HEK293T (cell line): ENCODE measurements at places on chromosomes 2 and 18.

DNA sequence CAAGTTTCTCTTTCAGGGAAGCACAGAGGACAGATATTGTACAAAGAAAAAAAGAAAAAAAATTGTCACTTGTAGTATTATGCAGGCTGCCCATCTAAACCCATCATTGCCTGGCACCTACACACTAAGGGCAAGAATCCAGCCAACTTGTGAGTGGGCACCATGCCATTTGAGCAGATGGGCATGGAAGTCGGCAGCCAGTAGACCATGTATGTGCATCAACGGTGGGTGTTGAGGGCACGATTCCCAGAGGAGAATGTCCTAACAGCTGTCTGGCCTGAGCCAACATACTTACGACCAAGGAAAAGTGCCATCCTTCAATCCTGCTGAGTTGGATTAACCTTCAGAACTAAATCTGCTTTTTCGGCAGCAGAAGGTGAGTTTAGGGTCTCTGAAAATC lies 63.9 kb downstream of the ARHGAP15 start:
- no peak for DNase-seq

DNA sequence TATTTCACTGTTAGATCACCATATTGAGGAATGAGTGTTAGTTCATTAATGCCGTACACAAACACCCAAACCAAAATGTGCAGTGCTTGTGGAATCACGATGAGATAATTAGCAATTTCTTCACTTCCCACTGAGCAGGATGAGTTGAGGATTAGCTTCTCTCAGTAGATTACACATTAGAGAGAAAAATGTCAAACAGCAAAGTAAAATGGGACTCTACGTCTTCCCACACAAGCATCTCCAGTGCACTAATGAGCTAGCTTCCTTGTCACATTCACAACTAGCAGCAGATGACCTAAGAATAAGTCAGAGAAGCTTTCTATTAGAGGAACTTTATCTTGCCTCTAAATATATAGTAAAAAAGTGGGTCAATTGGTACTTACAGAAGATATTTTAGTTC lies 926.9 kb downstream of the TSN start:
- DNase-seq = no peak

DNA sequence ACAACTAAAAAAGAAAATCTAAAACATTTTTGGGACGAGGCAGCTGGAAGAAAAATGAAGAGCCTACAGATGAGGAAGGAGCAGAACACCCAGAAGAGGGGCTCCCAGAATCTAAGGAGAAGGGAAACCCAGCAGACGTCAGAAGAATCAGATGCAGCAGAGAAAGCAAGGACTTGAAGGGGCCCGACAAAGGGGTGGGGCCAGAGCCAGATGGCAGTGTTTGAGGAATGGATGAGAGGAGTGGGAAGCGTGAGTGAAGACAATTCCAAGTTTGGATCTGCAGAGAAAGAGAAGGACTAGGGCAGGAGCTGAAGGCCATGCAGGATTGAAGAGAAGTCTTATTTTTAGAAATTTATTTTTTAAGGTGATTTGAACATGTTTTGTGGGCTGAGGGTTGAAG lies 19.3 kb downstream of the PTMA start:
- no peak for DNase-seq

DNA sequence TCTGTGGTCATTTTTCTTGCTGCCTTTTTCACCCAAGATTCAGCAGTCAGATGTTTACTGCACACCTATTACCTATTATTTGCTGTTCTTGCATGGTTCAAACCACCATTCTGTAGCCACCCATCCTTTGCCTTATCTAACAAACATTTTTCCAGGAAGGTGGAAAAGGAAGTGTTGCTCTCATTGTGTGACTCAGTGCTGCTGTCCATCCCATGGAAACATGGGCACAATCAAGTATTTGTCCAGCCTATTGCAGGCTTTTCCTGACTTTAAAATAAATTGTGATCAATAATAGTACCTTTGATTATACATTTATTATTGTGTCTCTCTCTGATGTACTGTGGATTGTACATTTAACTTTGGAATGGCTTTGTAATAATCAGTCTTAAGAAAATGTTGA lies 53.2 kb downstream of the USP14 start:
- no peak for DNase-seq

DNA sequence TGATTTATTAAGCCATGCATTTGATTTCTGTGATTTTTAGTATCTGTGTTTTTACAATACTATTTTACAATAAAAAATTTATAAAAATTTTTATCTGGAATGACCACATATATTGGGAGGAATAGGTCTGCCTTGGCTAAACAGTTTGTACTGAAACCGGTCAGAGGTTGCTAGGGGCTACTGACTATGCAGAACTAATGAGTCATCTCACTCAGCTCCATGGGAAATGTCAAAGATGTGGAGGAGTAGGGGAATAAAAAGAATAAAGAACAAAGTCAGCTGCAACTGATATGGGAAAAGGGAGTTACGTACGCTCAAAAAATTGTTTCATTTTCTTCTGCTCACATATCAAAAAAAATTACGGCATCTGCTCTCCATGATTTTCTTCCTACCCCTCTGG lies 8.6 kb upstream of the TMEM163 start:
- no peak for DNase-seq

DNA sequence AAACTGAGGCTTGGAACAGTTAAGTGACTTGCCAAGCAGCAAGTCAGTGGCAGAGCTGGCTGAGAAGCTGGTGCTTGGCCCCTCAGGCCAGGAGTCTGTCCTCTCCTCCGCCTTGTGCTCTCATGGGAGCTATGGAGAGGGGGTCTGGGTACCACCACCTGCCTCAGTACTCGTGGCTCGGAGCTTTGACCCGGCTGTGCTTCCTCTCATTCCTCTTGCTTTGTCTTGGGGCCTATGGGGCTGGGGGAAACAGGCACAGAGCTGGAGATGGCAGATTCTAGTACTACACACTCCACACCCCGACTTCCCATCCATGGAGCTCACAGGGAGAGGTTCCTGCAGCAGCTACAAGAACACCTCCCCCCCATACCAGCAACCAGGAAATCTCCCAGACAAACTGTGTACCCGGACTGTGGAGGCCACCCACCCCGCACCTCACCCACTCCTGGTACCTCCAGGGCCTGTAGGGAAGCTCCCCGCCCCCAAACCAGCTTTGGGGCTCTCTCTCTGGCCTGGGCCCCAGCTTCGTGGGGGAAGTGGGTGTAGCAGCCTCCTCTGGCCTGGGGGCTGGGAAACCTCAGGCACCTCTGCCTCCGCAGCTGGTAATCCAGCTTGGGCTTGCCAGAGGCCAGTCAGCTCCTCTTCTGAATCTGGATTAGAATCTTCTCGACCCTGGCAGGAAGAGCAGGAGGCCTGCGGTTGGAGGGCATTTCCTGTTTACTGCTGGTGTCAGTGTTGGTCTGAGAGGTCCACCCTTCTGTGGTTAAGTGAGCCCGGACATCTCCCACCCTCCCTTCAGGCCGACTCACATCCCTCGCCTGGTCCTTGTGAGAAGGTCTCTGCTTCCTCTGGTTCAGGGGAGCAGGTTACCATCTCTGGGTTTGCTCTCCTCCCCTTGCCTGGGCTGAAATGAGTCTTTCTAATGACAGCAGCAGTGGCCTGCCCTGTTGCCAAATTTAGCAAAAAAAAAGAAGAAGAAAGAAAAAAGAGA lies 22.3 kb upstream of the RHOB start:
- no peak for DNase-seq

DNA sequence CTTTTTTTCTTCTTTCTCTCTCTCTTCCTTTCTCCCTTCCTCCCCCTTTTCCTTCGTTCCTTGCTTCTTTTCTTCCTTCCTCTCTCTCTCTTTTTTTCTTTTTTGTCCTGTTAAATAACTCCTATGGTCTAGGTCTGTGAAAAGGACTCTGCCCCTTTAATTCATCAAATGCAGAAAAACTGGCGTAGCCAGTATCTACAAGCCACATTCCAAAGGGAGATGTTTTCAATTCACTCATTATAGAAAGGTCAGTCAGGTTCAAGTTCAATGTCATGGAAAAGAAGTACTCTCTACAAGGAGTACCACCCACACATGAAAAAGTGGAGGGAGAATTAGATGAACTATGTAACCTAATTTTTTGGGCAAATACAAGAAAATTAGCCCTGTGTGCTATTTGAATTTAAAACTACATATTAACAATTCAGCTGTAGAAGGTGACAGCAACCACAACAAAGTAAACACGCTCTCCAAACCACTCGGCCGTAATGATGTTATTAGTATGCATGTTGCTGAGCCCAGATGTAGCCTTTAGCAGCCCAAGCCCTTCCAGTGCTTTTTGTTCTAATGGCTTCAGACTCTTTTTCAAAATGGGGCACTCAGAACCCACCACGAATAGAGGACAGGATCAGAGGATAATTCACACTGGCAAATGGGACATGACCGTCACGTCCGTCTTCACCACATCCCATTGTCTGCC lies 735.4 kb upstream of the FANCL start:
- no peak for DNase-seq

DNA sequence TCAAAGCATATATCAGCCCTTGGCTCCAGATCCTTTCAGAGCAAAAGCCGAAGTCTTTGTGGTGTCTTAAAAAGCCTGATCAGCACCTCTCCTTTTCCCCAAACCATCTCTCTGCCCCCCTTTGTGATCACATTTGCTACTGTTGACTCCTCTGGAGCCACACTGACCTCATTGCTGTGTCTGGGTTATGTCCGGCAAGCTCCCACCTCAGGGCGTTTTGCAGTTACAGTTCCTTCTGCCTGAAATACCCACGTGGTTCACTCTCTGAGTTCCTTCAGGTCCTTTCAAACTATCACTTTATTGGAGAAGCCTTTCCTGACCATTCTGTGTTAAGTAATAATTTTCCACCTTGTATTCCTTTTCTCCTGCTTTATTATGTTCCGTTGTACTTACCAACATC lies 11.8 kb downstream of the C2orf69 start:
- no peak for DNase-seq

- no peak for DNase-seq
These were observed 928.3 kb upstream of the NRXN1 start for GRCh38 chr2:51960281-51960680.

GRCh38 chr18:58850786-58851469 lies 13.7 kb upstream of the ZNF532 start:
- DNase-seq = no peak

- DNase-seq = no peak
These were observed 718.8 kb downstream of the DPP10 start for GRCh38 chr2:115161081-115161770.

- no peak for DNase-seq
These were observed 1072.4 kb downstream of the RPIA start for GRCh38 chr2:89763581-89764485.

DNA sequence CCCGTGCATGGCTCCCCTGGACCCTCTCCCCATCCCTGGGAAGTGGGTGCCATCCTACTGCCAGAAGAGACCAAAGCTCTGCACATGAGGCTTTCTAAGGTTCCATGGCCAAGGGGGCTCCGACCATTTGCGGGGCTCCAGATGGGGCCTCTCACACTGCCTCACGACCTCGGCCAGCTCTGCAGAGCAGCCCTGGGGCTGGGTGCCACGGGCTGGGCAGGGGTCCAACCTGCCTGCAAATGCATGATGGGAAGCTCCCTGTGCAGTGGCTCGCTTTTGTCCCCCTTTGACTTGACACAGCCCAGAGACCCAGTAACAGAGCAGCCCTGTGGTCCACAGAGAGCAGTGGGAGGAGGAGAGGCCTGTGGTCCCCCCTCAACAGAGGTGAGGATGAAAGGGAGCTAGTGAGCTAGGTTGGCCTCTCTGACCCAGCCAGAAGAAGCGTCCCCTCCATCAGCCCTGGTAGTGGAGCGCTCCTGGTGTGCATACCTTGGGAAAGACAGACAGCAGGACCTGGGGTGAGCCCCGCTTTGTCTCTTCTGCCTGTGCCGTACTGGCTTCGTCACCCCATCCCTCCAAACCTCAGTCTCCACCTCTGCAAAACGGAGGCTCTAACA lies 174.1 kb downstream of the DDX1 start:
- DNase-seq = no peak

- no peak for DNase-seq
These were observed 678.0 kb downstream of the ZEB2 start for GRCh38 chr2:143841935-143842334.

GRCh38 chr2:68845043-68845442 lies 26.2 kb downstream of the BMP10 start:
- no peak for DNase-seq

GRCh38 chr2:30334762-30335363 lies 103.5 kb downstream of the LBH start:
- DNase-seq = no peak

- DNase-seq = no peak
These were observed 122.2 kb upstream of the ZEB2 start for GRCh38 chr2:144642131-144642530.

DNA sequence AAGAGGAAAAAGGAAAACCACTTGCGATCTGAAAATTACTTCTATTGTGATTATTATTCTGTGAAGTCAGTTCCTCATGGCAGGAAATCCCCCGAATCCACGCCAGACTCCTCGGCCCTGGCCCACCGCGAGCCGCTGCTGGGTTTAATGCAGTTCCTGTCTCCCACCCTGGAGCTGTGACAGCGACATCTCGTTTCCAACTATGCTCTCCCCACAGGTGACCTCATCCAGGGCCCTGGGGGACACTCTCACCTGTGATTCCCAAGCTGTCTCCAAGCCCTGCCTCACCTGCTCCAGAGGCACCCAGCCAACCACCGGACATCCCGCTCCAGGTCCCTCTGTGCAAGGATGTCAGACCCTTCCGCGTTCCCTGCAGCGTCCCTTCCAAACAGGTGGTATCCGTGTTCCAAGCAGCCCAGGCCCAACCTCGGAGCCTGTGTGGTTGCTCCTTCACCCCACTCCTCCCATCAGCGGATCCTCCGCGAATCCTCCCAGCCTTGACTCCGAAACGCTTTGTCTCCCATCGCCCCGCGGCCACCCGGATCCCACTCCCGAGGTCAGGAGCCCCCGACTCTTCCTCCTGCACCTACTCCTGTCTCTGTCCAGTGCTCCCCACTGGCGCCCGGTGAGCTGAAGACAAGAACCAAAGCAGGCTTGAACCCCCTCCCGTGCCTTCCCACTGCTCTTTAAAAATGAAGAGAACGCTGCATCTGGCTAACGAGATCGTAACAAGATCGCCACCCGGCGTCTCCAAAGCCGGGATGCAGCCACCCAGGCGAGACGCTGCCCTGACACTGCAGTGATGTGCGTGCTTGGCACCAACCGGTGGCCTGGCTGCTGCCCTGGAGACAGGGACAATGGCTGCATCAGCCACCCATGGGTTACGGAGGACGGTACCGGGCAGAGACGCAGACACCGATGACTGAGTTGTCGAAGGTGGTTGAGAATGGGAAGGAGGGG lies 96.5 kb downstream of the NDUFA10 start:
- DNase-seq = no peak

DNA sequence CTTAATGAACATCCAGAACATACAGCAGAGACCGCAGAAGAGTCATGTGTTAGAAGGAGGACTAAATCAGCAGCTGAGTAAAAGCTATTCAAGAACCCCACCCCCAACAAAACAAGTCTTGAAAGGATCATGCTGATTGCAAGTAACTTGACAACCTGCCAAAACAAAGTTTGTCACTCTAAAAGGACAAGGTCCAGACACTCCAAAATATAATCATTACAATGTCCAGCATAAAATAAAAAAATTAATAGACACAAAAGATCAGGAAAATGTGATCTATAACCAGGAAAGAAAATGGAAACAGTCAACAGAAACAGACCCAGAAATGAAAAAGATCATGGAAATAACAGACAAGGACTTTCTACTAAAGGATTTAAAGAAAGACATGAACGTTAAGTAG lies 28.5 kb downstream of the CCDC88A start:
- DNase-seq = no peak

GRCh38 chr2:26349690-26350089 lies 3.1 kb upstream of the ADGRF3 start:
- DNase-seq = no peak
